Right atrium auricular region (tissue), 2 donors: ENCODE measurements at places on chromosomes 6 and 20. TPM values are rescaled to one million over a fixed set of nuclear protein-coding genes. Genes with fewer than 3 reads are reported as not detected.

- DNase-seq, result no peak
Measured at GRCh38 chr6:132405143-132405915, 4.1 kb upstream of the MOXD1 start.

The LY6G5B gene
- 0.67 TPM for total RNA-seq

The SAYSD1 gene
- total RNA-seq, result 10.3 TPM

DNA sequence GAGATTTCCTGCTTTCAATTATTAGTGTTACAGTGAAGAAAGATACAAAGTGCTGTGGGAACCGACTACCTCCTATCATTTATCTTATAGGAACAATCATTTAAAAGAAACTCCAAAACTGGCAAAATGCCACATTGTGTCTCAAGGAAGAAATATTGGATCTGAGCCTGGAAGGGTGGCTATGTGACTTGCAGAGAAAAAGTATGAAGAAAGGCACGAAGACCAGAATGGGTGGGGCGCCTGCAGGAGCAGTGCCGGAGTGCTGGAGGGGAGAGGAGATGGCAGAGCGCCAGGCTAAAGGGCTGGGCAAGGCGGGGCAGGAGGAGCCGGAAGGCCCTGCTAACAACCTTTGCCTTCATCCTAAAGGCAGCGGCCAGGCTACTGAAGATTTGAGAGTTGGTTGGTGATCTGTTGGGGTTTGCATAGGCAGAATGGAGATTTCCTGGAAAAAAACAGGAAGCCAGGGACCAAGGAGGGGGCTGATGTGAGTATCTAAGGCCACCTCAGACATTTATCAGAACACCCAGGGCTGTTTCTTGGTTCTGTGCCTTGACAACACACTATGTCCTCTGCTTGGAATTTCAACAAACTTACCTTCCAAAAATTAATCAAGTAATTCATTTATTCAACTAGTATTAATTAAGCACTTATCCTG, 125.6 kb downstream of the MAFB start:
- DNase-seq, result no peak

DNA sequence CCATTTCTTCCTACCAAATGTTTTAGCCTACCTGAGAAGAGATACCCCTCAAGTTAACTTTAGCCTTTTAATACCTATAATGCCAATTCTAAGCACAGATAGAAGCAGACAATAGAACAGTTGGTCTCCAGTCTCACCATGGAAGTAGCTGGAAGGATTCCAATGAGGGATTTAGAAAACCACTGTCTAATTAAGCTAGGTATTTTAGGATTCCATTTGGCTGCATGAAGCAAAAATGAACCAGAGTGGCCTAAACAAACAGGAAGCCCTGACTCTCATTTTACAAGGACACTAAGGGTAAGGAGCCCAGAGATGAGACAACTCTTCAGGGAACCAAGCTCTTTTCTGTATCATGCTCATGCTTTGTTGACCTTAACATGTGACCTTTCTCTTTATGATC, 199.2 kb downstream of the ALDH8A1 start:
- DNase-seq, result no peak

The TPBG gene
- 16.7 TPM for total RNA-seq

The TSPO2 gene
- total RNA-seq, result not detected

GRCh38 chr20:48742912-48743680, 84.7 kb downstream of the PREX1 start:
- DNase-seq, result no peak
